Stimulated activated CD8-positive, alpha-beta memory T cell treated with anti-CD3 and anti-CD28 coated beads, Interleukin-7, amount 100 ng/mL, for 48 hours (primary cell): ENCODE measurements at places on chromosomes 3 and 15.

DNA sequence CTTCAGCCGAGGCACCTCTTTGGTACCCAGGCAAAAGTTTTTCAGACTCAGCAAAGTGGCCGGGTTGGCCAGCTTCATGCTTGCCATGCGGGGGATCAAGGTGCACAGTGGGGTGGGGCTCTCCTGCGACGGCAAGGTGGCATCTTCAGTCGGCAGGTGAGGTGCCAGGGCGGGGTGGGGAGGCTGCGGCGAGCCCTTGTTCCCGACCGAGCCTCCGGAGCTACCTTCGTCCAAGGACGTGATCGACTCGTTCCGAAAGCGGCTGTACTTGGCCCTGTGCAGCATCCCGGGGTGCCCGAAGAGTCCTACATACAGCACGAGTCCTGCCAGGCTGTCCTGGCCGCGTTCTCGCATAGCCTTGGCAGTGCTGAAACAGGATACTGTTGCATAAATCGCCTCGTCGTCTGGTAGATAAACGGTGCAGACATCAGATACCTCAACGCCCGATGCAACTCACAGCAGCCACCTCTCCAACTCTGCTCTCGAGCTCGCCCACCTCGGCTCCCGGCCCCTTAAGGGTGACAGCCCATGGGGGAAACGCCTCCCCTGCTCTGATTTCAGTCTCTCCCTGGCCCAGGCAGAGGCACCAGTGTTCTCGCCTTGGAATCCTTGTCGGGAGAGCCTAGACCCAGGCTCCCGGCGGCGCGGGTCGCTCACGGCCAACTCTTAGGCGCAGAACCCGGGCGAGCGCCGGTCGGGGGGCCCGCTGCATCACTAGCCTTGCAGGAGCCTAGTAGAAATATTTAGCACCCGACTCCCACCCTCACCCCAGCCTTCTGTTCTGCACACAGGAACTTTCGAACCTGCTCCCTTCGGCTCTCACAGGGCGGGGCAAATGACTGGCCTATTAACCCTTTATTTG, 826 bp downstream of the SHC4 start:
- DNase-seq = no peak

DNA sequence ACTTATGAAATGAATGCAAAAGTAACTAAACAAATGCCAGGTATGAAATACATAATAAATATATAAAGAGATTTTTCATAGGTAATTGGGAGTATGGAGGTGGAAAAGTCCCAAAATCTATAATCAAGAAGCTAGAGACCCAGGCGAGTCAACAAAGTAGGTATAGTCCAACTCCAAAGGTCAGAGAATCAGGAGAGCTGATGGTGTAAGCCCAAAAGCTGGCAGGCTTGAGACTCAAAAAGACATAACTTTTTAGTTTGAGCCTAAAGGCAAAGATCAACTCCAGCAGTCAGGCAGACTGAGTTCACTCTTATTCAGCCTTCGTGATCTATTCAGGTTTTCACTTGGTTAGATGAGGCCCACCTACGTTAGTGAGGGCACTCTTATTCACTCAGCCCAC, 157.4 kb upstream of the TMCO5A start:
- no peak for DNase-seq

DNA sequence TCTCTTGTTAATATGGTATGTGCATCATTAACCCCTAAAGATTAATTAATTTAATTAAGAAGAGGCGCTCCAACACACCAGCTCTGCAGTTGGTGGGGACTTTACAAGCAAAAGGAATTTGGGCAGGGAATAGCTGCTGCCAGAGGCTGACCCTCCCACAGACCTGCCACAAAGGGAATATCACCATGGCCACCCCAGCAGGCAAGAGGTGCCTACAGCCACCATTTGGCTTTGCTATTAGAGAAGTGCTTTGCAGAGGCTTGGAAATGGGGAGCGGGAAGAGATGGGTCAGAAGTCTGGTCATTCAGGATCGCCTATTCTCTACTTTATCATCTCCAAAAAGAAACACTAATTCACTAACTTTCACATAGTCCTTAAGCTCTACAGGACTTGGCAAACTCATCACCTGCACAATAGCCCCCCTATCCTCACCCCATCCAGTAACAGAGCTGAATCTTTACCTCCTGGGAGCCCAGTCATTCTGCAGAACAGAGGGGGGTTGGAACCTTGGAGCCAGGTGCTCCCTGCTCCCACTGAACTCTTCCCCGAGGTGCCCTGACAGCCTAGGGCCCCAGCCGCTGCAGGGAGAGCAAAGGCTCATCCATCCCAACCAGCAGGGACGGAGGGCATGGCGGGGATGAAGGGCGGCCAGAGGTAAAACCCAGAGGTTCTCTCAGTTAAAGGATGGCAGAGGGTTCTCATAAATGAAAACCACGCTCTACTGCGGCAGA, 29.7 kb downstream of the LRIG1 start:
- no peak for DNase-seq

- no peak for DNase-seq
Observed at GRCh38 chr15:73337187-73337586, 31.6 kb downstream of the HCN4 start.

GRCh38 chr3:29525254-29525881, 244.5 kb downstream of the RBMS3 start:
- no peak for DNase-seq

GRCh38 chr15:60917461-60918145, 311.5 kb downstream of the RORA start:
- DNase-seq = no peak

GRCh38 chr15:46894644-46895043, 822.7 kb upstream of the SEMA6D start:
- DNase-seq = no peak

GRCh38 chr3:11037976-11038375, 45.4 kb downstream of the SLC6A1 start:
- no peak for DNase-seq

DNA sequence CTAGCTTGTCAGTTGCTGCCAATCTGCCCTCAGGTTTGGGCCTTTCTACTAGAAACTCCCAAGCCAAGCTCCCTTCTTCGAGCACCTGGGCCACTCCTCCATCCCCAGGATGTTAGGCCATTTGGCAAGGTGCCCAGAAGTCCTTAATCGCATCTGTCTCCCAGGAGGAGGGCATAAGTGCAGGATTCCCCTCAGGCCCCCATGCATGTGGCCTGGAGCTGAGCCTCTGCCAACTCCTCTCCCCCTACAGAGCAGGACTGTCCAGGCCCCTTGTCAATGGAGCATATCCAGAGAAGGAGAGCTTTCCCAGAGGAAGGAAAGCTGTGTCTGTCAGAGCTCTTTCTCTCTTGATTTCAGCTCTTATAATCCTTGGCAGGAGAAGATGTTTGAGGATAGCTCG, 182.6 kb upstream of the ROPN1 start:
- no peak for DNase-seq

- no peak for DNase-seq
Observed at GRCh38 chr3:16290007-16290826, 25.2 kb downstream of the OXNAD1 start.

GRCh38 chr15:85625856-85626255, 168.9 kb downstream of the KLHL25 start:
- no peak for DNase-seq

- no peak for DNase-seq
Observed at GRCh38 chr15:67142767-67143100, 77.3 kb downstream of the SMAD3 start.

DNA sequence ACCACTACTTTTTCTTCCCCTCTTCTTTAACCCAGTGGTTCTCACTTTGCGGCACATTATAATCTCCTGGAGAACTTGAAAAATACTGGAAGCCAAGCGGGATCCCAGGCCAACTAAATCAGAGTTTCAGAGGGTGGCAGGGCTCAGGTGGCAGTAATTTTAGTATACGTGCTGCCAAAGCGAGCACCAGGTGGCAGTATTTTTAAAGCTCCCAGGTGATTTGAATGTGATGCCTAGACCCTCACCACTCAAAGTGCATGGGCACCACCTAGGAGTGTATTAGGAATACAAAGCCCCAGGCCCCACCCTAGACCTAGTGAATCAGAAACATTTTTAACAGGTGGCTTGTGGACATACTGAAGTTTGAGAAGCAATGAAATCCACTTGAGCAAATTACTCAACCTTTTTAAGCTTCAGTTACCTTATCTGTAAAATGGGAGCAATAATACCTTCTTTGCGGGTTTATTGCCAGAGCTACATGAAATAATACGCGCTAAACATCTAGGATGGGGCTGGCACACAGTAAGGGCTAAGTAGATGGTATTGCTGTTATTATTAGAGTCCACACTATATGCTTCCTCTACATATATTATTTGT, 8.3 kb downstream of the B3GALNT1 start:
- DNase-seq = no peak

DNA sequence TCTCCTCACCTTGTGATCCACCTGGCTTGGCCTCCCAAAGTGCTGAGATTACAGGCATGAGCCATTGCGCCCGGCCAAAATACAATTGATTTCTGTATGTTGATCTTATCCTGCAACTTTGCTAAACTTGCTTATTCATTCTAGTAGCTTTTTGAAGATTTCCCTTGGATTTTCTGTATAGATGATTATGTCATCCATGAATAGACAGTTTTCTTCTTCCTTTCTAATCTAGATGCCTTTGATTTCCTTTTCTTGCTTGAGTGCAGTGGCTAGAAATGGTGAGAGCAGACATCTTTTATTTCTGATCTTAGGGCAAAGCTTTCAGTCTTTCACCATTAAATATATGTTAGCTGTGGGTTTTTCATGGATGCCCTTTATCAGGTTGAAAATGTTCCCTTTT, 4.4 kb upstream of the ELP6 start:
- DNase-seq = no peak

- DNase-seq = no peak
Observed at GRCh38 chr3:195570344-195570743, 13.4 kb downstream of the APOD start.

- DNase-seq = no peak
Observed at GRCh38 chr3:149336925-149337324, 3.5 kb upstream of the TM4SF18 start.

GRCh38 chr15:24067733-24068501, 380.8 kb upstream of the NDN start:
- DNase-seq = no peak

- no peak for DNase-seq
Observed at GRCh38 chr3:50370594-50370993, 11.3 kb upstream of the TMEM115 start.

DNA sequence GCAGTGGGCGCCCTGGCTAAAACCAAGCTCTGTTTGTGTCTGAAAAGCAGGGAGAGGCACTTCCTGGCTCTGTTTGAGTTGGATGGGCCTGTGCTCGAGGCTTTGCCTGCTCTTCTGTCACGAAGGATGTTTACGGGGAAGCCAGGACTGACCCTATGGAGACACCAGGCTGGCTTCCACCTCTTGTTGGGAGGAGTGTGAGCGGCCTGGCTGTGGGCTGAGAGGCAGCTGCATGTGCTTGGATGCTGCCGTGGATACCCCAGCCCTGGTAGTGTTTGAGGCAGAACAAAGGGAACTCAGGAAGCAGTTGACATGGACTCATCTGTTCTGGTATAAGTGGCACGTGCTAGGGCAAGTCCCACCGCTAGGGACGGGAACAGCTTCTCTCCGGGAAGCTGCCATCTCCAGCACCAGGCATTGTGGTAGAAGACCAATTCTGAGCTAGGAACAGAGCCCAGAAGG, 17.6 kb upstream of the SLC41A3 start:
- no peak for DNase-seq

DNA sequence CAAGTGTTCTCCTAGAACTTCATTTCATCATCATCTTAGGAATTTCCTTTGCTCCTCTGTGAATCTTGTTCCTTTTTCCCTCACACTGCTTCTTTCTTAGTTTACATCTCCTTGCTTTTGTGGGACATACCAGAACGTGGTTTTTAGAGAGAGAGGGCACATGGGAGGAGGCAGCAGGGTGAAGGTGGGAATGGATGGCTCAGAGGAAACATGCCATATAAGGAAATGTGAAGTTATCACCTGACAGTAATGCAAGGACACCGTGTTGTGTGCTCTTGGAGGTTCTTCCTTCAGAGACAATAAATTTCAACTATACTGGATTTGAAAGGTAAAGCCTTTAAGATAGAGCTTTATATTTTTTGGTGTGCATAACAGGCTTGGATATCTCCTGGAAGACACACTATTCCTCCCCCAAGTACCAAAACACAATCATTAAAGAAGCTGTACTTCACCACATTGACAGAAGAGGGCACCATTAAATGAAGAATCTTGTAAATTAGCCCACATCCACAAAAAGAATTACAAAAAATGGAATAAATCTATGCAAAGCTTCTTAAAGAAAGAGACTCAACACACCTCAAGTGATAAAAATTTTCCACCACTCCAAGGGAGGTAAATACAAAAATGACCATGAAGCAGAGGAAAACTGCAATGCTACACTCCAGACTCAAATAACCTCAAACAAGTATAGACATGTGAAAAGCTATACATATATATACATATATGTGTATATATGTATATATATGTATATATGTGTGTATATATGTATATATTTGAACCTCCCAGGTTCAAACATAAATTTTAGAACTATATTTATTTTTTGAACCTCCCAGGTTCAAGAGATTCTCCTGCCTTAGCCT, 26.1 kb downstream of the RPL39L start:
- no peak for DNase-seq

DNA sequence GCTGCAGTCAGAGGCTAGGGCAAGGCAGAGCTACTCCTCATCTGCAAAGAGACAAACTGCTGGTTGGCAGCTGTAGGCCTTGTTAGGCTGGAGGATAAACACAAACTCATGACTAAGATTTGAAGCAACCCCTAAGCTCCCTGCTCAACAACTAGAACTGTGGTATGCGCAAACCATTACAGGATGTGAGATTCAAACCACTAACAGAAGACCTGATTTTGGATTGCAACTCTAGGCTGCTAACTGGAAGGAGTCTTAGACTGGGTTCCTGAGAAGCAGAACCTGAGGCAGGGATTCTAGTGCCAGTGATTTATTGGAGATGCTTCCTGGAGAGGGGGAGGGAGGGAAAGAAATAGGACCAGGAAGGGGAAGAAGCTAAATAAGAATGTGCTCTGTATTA, 22.5 kb downstream of the CCR4 start:
- DNase-seq = no peak

- no peak for DNase-seq
Observed at GRCh38 chr3:194843556-194843955, 157.9 kb downstream of the FAM43A start.

GRCh38 chr3:66554178-66554577, 53.4 kb upstream of the LRIG1 start:
- no peak for DNase-seq

DNA sequence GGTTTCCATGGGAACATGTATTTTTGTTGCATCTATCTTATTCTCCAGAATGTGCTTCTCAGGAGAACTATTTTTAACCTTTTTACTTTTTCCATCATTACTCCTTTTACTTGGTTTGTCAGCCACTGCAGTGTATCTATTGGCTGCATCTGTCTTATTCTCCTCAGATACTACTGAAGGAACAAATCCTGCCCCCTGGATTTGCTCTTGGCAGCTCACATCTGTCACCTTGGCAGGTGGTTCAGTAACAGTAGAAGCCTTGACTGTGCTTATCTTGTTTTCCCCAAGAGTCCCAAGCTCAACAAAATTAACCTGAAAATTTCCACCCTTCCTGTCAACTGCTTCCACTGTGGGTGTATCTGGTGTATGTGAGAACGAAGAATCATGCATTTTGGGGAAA, 106.0 kb downstream of the MAP4 start:
- no peak for DNase-seq

GRCh38 chr15:94478763-94479162, 247.4 kb downstream of the MCTP2 start:
- no peak for DNase-seq

- no peak for DNase-seq
Observed at GRCh38 chr3:72255191-72255590, 470.2 kb upstream of the PROK2 start.

- no peak for DNase-seq
Observed at GRCh38 chr3:4552811-4553210, 59.7 kb downstream of the ITPR1 start.

GRCh38 chr15:101724675-101725005, 367 bp upstream of the TARS3 start:
- no peak for DNase-seq
